Small intestine (tissue), 16 donors: ENCODE measurements at places on chromosomes 1 and 21.
A peak's percentile ranks its signal among the peaks of the same experiment; 100 is the strongest.

GRCh38 chr1:234871710-234872271 is 256.8 kb downstream of the TOMM20 start:
- H3K4me1 ChIP-seq, result peaks cover 10% of the 10 kb centered on the region
- H3K4me3 ChIP-seq, result no peak overlapping the region
- no peak overlapping the region for H3K27ac ChIP-seq
- no peaks in the 10 kb centered on the region for H3K27me3 ChIP-seq
- H3K36me3 ChIP-seq, result no peaks in the 10 kb centered on the region

GRCh38 chr1:150548632-150549495 is at the start of gene ADAMTSL4:
Gene ADAMTSL4 (plus strand): TSS chr1:150549408. CDS start chr1:150552289, 2,881 bp downstream.
- no peaks in the 10 kb centered on the region for H3K36me3 ChIP-seq
- no peaks in the 10 kb centered on the region for H3K27me3 ChIP-seq
- DNase-seq, result peak; percentile 84
- H3K4me3 ChIP-seq, result peak within 1 kb of the TSS; percentile 68
- no peaks in the 10 kb centered on the region for H3K4me1 ChIP-seq
- H3K27ac ChIP-seq, result no peak within 1 kb of the TSS

DNA sequence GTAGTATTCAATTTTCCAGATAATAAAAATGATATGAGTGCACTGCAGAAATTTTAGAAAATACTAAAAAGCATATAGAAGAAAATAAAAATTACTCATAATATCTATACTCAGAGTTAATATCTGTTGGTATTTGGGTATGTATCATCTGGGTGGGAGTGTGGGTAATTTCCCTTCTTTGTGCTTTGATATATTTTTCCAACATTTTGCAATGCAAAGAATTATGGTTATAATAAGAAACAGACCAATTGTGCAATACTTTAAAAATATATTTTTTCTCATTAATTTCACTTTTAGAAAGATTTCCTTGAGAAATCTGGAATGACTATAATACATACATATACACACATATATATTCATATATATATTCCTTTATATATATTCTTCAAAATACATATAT is 665.7 kb downstream of the ADGRL2 start:
- no peak overlapping the region for H3K4me3 ChIP-seq
- H3K36me3 ChIP-seq, result no peaks in the 10 kb centered on the region
- DNase-seq, result no peak
- no peaks in the 10 kb centered on the region for H3K27me3 ChIP-seq
- no peak overlapping the region for H3K27ac ChIP-seq

DNA sequence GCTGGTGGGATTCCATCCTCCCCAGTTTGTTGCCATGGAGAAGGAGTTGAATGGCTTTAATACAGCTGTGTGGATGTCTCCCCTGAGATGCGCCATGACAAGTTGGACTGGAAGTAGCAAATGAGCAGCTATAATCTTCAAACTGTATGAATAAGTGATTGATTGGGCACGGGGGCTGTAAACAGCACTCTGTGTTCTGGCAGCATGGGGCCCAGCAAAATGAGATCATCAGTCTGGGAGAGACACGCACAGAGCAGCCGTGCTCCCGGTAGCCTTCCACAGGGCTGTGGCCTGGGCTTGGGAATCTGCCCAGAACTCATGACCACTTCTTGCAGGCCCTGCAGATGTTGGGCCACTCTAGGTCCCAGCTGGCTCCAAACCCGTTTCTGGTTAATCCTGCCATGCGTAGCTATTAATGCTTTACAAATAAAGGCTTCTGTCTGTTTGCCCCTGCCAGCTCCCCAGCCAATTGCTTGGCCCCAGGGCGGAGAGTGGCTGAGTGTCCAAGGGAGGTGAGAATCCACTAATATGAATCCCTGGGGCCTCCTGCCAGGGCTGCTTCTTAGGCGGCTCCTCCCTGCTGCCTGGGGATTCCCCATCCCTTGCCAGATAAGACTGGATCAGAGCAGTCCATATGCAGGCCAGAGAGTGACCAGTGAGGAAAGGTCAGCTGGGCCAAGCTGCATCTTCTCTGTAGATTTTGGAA is 642.9 kb downstream of the AJAP1 start:
- H3K27ac ChIP-seq, result no peak overlapping the region

DNA sequence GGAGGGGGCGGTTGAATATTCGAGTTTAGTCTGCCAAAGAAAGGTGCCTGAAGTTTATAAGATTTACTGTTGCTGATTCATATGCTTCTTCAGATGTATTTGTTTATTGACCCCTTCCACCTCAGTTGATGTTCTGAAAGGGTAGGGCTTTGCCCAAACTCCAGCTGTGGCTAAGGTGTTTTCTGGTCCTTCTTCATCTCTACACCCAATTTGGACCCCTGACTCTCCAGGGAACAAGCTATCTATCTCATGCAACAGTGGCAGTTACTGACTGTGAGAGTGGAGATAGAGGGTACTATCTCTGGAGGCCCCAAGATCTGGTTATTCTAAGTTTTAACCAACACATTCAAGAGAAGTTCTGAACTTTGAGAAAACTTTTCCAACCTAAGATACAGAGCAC is 12.6 kb upstream of the ALG14 start:
- H3K4me3 ChIP-seq, result no peak overlapping the region
- DNase-seq, result no peak
- H3K27me3 ChIP-seq, result no peaks in the 10 kb centered on the region
- H3K4me1 ChIP-seq, result peaks cover 4% of the 10 kb centered on the region
- H3K36me3 ChIP-seq, result no peaks in the 10 kb centered on the region

DNA sequence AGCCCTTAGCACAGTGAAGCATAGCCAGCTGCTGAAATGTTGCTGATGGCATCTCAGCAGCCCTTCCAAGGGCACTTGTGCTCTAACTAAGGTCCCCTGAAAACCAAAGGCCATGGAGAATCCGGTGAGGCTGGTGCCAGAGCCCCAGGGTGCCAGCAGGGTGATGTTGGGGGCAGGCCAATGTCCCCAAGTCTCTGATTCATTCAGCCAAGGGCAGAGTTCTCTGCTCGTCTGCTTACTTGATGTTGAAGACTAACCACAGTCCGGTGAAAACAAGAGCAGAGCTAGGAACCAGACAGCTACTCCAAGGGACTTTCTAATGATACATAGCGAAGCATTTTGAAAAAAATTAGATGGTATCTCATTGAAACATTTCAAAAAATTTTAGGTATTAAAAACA is 149.8 kb downstream of the ZZZ3 start:
- DNase-seq, result no peak
- H3K27me3 ChIP-seq, result no peaks in the 10 kb centered on the region
- H3K4me1 ChIP-seq, result peaks cover 3% of the 10 kb centered on the region
